ENCODE measurements at places on chromosomes 5 and 9. TPM values are rescaled to one million over a fixed set of nuclear protein-coding genes. Genes with fewer than 3 reads are reported as not detected.
A peak's percentile ranks its signal among the peaks of the same experiment; 100 is the strongest.

The PTGS1 gene
- total RNA-seq, result 0.39 TPM

The AQP3 gene
- total RNA-seq, result 2.9 TPM

The NIPAL4 gene
- total RNA-seq, result not detected

The ECM2 gene
- 0.20 TPM for total RNA-seq

The MAMDC2 gene
- total RNA-seq, result 0.22 TPM

The PCDHB15 gene
- total RNA-seq, result 29.5 TPM

The SLC34A3 gene
- not detected for total RNA-seq

The THOC3 gene
- total RNA-seq, result 59.1 TPM

DNA sequence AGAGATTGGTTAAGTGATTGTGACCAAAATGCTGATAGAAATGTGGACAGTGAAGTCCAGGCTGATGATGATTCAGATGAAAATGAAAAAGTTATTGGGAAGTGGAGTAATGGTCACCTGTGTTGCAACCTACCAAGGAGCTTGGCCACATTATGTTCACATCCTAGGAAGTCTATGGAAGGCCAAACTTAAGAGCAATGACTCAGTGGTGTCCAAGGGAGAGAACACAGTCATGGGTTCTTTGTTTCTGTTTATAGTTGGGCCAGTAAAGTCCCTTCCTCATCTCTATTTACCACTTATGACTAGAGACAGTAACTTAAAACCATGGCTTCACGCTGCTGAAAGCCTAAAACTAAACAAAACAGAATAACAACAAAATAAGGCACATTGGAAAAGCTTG is 555.3 kb upstream of the DAB2 start:
- DNase-seq, result no peak

GRCh38 chr5:160602744-160603143 is 181.1 kb downstream of the PTTG1 start:
- DNase-seq, result no peak

GRCh38 chr5:167731951-167732350 is 559.5 kb upstream of the WWC1 start:
- no peak for DNase-seq

- no peak for DNase-seq
Measured at GRCh38 chr9:459491-460444, 245.1 kb downstream of the DOCK8 start.

DNA sequence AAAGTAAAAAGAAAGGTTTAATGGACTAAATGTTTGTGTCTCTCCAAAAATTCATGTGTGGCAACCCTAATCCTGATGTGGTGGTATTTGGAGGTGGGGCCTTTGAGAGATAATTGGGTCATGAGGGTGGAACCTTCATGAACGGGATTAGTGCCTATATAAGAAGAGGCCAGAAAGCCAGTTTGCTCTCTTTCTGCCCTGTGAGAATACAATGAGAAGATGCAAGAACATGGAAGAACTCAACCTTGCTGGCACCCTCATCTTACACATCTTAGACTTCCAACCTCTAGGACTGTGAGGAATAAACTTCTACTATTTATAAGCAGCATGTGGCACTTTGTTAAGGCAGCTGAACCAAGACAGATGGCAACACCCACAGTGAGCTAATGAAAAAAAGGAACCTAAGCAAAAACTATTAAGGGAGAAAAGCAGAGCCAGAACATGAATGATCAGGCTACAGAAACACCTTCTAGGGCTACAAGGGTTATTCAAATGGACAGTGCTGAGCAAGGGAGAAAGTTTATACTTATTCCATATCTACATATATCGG is 159.5 kb downstream of the PLK2 start:
- no peak for DNase-seq

DNA sequence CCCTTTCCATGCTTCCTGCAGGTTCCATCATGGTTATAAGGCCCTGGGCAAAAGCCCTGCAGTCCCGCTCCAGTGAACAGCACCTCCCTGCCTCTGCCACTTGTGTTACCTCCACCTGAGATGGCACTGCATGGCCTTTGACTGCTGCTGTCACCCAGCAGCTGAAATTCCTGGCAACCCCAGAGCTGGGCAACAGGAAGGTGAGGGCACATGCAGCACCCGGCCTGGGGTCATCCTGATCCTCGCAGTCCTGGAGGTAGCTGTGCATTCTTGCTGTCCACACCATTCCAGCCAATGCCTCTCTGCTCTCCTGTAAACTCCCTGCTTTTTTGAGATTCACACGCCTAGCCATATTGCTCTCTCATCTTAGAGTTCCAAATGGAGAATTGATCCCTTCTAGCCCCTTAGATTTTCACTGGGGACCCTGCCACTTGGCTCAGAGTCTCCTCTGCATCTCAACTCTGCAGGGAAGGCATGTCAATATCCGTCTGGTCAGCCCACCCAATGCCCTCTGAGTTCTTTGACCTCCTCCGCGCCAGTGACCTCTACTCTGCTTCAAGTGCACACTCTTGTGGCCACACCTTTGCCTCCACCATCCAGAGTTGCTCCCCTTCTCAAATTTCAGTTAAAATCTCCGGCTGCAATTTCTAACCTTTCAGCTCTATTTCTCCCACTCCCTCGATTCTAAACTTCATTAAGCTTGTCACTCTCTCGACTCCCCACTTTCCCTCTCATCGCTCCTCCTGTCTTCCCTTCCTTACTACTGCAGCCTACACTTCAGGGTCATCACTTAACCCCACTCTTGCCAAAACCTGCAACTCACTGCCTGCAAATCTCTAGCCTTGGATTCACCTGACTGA is 93.4 kb downstream of the ANKH start:
- no peak for DNase-seq

DNA sequence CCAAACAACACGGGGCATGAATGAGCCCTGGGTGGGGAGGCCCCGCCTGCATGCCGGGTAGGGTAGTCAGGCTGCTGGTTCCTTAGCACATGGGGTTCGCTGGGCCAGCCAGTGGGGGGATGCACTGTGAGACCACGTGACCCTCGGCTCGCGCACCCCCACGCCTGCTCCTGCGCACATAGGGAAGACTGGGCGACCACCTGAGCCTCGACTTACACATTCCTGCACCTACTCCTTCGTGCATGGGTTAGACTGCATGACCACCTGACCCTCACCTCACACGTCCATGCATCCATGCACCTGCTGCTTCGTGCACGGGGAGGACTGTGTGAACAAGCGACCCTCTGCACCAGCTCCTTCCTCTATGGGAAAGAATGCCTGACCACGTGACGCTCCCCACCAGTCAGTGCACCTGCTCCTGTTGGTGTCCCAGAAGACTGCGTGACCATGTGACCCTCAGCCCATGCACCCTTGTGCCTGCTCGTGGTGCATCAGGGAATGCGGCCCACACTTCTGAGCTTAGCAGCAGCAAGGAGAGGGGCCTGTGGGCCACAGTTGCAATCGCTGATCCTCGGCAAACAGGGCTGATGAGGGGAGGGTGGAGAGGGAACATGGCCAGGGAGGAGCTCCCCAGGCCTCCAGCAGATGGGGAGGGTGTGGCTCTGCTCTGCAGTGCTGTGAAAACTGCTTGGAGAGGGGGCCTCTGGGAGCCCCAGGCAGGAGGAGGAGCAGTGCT is 18.1 kb downstream of the LPCAT1 start:
- DNase-seq, result peak; percentile 51

GRCh38 chr9:133771486-133772482 is 33.6 kb upstream of the SARDH start:
- DNase-seq, result peak; percentile 19

DNA sequence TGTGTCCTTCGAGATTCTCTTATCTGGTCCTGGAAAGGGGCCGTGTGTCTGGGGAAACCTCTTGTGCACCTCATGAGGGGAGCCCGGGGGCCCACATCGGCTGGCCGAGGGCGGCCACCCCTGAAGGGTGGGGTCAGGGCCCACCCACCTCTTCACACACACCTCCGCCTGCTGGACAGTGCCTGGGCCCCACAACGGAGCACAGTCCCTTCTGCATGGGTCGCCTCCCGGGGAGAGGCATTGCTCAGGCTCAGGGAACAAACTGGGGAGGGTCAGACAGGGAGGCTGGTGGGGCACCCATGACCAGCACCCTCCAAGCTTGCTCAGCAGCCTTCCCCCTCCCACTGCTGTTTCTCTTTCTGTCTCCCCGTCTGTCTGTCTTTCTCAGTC is 1.3 kb upstream of the LRRC14B start:
- DNase-seq, result peak; percentile 14

- no peak for DNase-seq
Measured at GRCh38 chr5:36915653-36916052, 39.1 kb downstream of the NIPBL start.

DNA sequence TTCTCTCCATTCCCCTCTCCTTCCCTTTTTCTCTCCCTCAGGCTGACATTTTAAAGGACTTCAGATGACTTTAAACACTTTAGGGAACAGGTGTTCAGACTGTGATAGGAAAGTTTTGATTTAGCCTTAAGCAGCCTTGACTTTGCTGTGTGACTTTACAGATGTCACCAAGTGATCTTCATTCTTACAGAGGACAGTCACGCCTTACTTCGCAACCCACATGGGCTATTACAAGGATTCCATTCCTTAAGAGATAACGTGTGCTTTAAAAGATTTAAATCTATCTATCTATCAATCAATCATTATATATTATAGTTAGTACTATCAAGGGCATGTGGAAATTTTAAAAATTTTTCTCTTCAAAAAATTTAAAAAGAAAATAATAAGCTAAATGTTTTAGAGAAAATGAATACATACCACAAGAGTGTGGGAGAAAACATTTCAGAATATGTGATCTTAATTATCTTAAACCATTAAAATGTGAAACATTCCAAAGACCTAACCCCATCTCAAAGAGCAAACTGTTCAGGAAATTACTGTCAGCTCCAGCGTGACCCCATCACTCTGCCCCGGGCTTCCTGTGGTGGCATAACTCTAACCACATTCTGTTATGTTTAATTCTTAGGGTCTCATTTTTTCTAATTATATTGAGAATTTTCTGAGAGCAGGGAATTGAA is 530.5 kb downstream of the SEMA5A start:
- DNase-seq, result no peak

DNA sequence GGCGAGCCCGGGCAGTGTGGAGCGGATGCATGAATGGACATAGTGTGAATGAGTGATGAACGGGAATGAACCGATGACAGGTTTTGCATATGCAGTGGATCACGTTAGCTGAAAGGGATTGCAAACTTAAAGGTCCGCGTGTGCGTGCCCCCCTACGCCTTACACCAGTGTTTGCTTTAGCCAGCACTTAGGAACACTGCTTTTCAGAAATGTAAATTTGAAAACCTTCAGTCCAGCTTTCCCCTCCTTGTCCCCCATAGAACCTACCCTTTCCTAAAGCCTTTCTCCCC is 692 bp downstream of the PSAT1 start:
- no peak for DNase-seq

GRCh38 chr9:13896922-13897835 is 416.8 kb downstream of the NFIB start:
- DNase-seq, result no peak

- DNase-seq, result no peak
Measured at GRCh38 chr5:42715785-42716184, 40.8 kb upstream of the CCDC152 start.

DNA sequence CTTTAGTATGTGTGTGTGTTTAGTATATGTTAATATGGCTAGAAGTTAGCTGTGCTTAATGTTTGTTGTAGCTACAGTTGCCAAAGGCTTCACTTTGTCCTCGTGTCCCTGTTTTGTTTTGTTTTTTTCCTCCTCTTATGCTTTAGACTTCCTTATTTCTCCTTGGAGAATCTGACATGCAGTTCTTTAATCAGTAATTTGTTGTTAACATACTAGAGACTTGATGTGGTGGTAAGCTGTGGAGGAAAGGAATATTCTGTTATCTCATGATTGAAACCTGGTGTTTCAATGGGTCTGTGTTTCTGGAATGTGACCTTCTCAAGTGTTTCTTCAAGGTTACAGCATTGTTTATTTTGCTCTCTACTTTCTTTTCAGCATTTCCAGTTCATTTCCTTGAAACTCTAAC is 515.6 kb upstream of the ST8SIA4 start:
- DNase-seq, result no peak

DNA sequence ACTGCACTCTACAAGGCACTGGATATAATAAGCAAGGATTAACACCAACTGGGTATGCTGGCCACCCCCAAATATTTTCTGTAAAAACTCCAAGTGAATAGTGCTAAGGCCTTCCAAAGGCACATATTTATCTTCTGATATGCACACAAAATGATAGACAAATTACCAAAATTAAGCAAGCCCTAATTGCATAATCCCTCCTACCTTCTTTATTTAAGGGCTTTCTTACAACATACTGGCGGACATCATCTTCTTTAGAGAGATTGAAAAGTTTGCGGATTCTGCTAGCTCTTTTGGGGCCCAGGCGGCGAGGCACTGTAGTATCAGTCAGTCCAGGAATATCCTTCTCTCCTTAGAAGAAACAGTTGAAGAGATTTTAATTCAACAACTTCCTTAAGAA is 1.9 kb downstream of the RPS6 start:
- no peak for DNase-seq
